ENCODE measurements at places on chromosomes 12 and 14. TPM values are rescaled to one million over a fixed set of nuclear protein-coding genes. Genes with fewer than 3 reads are reported as not detected.

- no peak overlapping the region for H3K27ac ChIP-seq
- H3K4me3 ChIP-seq = no peak overlapping the region
- peaks cover 12% of the 10 kb centered on the region for H3K4me1 ChIP-seq
- no peaks in the 10 kb centered on the region for H3K36me3 ChIP-seq
These were observed 49.3 kb downstream of the BCAT1 start for GRCh38 chr12:24899503-24900075.

Gene ETNK1
- 17.6 TPM for total RNA-seq

DNA sequence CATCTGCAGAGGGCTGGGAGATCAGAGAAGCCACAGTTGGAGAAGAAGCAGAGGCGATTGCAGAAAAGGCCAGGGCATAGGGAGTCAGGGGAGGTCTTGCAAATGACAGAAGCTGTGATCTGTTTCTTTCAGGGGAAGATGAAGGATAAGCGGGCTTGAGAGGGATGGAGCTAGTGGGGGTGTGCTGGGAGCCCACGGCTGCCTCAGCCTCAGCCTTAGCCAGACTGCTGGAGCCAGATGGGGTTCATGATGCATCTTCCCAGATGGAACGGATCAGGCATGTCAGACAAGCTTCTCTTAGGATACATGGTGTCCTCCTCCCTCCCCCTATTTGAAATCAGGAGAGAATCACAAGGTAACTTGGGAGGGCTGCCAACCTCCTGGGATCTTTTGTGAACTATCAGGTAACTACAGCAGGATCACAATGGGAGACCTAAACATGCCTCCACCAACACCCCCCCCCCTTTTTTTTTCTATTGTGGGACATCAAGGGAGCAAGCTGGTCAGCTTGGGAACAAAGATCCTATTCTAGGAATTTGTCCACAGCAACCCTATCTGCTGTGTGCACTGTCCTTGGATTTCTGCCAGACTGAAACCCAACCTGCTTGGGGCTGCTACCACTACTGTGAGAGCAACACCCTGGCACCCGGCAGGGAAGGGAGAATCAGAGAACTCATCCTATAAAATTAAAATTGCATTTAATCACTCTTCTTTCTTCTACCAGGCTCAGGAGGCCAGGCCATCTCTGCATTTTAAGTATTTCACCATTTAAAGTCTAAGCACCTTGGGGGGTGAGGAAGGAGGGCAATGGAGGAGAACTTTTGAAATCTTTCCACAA lies 10.7 kb upstream of the ATP2A2 start:
- no peak overlapping the region for H3K4me3 ChIP-seq
- peaks cover 54% of the 10 kb centered on the region for H3K4me1 ChIP-seq
- H3K27me3 ChIP-seq = no peaks in the 10 kb centered on the region
- no peaks in the 10 kb centered on the region for H3K36me3 ChIP-seq

Gene GARIN6
- total RNA-seq = not detected

DNA sequence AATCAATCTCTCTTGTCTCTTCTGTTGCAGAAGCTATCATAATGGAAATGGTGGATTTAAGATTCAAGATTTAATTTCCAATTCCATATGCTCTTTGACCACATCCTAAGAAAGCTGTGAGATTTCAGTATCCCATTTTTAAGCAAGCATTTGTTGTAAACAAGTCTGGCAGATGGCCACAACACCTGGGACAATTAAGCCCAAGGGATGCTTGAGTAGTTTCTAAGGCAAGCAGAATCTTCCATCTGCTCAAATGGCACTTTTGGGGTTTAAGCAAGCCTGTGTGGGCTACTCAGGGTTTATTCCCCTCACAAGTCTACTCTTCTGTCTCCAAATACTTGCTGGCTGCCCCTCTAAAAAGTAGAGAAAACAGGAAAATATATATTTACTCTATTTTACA lies 304.7 kb upstream of the SYT1 start:
- no peaks in the 10 kb centered on the region for H3K4me1 ChIP-seq
- no peak overlapping the region for H3K27ac ChIP-seq
- no peaks in the 10 kb centered on the region for H3K27me3 ChIP-seq
- H3K4me3 ChIP-seq = no peak overlapping the region
- no peak for DNase-seq
- no peaks in the 10 kb centered on the region for H3K36me3 ChIP-seq

- peak overlapping the region; percentile 88 for H3K27ac ChIP-seq
- peak overlapping the region; percentile 79 for H3K4me3 ChIP-seq
- no peak for DNase-seq
- H3K4me1 ChIP-seq = peaks cover 53% of the 10 kb centered on the region
- peaks cover 1% of the 10 kb centered on the region for H3K36me3 ChIP-seq
These were observed 1.5 kb downstream of the PNMA1 start for GRCh38 chr14:73712540-73713180.

DNA sequence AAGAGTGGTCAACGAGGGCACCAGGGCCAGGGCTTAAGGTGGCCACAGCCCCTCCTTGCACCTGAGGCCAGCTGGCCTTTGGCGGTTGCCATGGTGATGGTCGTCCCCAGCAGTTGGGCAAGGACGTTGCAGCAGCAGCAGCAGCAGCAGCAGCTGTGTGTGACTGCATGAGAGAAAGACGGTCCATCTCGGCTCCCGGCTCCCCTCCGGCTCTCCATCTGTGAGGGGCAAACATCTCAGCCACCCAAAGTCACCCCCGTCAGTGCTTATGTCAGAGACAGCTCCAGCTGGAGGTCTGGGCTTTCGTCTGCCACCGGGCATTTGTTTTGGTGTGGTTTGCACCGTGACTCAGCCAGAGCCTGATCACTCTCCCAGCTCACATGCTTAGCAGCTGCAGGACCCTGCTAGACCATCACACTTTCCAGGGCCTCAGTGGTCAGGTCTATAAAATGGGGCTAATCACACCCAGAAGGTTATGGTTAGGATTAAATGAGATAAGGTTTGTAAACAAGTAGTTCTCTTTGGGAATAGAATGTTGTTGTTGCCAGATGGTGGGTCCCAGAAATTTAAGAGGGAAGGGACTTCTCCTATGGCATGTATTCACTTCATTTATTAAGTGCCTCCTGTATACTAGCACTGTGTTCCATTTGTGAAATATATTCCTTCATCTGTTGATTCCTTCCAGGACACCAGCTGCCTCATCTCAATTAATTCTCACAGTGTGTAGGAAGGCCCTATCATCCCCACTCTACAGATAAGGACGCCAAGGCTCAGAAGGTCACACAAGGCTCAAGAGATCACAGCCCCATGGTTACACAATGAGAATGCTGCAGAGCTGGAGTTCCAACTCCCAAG lies 212.6 kb upstream of the LHX5 start:
- H3K4me1 ChIP-seq = no peaks in the 10 kb centered on the region
- H3K27me3 ChIP-seq = no peaks in the 10 kb centered on the region
- no peak overlapping the region for H3K27ac ChIP-seq
- DNase-seq = no peak

GRCh38 chr12:71266606-71267005 lies 108.8 kb upstream of the TSPAN8 start:
- no peak overlapping the region for H3K4me3 ChIP-seq
- H3K4me1 ChIP-seq = no peaks in the 10 kb centered on the region
- H3K27me3 ChIP-seq = no peaks in the 10 kb centered on the region

- no peak overlapping the region for H3K4me3 ChIP-seq
- no peak overlapping the region for H3K27ac ChIP-seq
- no peaks in the 10 kb centered on the region for H3K27me3 ChIP-seq
- H3K36me3 ChIP-seq = no peaks in the 10 kb centered on the region
These were observed 48.2 kb downstream of the ATF7 start for GRCh38 chr12:53577941-53578352.

Gene ING4
- total RNA-seq = 58.3 TPM

DNA sequence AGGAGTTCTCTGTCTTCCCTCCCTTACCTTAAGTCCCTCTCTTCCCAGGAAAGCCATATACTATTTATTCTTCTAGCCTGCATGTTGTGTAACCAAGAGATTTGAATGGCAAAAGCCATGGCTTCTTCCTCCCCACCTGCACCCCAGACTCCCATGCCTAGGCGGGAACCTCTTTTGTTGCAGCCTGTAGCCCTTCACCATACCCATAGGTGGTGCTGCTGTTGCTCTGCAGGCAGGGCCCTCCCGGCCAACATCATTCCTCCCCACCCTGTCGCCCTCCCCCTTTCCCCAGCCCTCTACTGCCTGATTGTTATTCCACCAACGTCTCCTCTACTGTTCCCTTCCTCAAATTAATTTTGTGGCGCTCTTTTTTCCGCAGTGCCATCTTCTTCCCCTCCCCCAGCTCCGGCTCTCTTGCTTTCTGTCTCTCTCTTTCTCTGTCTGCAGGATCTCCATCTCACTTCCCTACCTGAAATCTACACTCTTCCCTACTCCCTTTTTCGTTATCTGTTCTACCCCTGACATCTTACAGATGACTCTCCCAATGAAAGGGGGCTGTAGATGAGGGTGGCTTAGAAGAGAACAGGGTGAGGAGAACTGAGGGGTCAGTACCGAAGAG lies 13.8 kb downstream of the NGDN start:
- H3K27ac ChIP-seq = no peak overlapping the region
- H3K36me3 ChIP-seq = peaks cover 70% of the 10 kb centered on the region
- no peak overlapping the region for H3K4me3 ChIP-seq
- no peak for DNase-seq

GRCh38 chr12:121793838-121794533 lies 498 bp upstream of the RHOF start:
- peak overlapping the region; percentile 61 for H3K4me3 ChIP-seq
- H3K4me1 ChIP-seq = peaks cover 76% of the 10 kb centered on the region
- H3K27me3 ChIP-seq = no peaks in the 10 kb centered on the region
- DNase-seq = peak; percentile 96
- peak overlapping the region; percentile 100 for H3K27ac ChIP-seq
